NCI-H1417 treated with DMSO at 0.1 percent for 48 hours (cell line): ENCODE measurements at places on chromosomes 5 and 9.

GRCh38 chr5:96683392-96683791, 21.2 kb downstream of the CAST start:
- no peak for DNase-seq

DNA sequence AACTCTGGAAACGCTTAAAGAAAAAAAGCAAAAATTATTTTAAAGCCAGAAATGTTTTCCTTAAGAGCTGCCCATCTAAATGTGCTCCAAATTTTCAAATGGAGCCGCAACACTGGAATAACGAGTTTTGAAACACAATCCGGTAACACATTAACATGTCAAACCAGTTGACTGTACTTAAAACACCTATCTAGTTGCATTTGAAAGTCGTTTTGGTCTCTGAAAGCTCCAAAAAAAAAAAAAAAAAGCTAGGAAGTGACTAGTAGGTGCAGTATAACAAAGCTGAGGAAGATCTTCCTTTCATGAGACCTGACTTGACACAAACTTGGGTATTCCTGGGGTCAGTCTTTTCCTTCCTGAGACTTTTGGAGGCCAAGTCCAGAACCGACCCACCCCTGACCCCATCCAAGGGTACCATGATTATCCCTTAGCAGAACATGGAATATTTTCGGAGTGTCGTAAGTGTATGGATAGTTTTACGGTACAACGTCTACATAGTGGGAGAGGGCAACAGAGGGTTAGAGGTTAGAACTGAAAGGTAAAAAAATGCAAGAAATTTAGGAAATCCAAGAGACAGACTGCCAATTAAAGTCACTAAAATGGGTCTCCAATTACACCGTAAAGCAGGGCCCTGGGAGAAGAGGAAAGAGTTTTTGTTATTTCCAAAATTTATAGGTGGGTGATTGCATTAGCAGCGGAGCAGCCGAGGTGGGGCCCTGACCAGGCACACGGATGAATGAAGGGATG, 812 bp downstream of the CETN3 start:
- DNase-seq: no peak

DNA sequence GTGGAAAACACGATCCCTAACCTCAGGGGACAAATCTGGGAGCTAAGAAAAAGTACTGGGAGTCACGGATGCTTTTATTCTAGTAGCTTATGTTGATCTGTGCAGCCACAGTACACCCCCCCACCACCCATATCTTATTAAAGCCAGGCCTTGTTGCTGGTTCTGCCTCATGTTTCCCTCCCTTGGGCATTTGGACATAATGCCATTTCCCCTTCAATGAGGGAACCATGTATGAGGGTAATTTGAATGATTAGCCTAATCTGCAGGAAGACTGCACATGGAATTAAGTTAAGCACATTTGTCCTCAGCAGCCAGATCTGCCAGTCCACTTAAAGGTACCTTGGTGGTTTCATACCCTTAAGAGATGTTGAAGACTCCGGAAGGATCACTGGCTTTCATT, 102.0 kb downstream of the ARHGAP26 start:
- no peak for DNase-seq

DNA sequence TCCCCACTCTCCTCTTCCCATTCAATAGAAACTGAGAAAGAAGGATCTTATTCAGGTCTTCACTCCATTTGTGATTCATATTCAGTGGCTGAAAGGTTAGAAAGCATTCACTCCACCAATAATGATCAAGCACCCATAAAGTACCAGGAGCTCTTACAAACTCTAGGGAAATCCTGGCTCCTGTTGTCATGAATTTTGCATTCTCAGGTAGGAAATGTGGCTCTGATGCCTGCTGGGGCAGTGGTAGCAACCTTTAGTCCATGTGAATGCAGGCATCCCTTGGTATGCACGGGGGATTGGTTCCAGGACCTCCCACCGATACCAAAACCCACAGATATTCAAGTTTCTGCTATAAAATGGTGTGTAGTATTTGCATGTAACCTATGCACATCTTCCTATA, 3.6 kb upstream of the RORB start:
- DNase-seq: no peak

DNA sequence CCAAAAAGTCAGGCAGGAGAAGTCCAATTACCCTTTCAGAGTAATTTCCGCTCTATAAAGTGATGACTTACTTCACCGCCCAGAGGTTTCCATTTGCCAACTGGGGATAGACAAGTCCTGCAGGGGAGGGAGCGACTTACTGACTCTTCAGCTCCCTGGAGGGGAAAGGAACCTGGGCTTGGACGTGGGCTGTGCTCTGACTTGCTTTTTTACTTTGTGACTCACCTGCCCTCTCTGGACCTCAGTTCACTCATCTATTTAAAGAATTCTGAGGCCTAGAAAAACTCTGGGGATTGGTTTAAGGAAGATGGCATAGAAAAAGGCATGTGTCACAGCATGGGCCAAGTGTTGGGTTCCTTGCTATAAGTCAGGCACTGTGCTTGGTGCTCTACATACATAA, 180.4 kb upstream of the TRIM32 start:
- no peak for DNase-seq

GRCh38 chr5:150305557-150305956, 2.9 kb upstream of the ARSI start:
- no peak for DNase-seq

GRCh38 chr5:146778261-146778660, 100.3 kb downstream of the PPP2R2B start:
- DNase-seq: no peak

- no peak for DNase-seq
Measured at GRCh38 chr5:15592728-15593127, 92.7 kb downstream of the FBXL7 start.

DNA sequence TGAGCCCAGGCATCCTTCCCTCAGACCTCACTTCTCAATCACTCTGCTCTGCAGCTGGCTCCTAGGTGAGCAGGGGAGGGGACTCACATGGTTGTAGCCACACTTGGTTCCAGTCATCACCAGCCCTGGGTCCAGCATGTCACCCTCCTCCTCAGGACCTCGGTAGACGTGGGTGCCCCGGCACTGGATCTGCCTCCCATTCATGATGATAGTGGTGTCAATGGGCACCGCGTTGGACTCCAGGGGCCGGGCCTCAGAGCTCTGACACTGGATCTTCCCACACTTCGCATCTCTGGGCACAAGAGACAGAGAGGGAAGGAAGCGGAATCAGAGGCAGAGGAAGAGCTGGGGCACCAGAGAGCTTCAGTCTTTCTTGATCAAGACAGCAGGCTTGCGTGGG, 32.9 kb downstream of the NIPAL4 start:
- DNase-seq: no peak

DNA sequence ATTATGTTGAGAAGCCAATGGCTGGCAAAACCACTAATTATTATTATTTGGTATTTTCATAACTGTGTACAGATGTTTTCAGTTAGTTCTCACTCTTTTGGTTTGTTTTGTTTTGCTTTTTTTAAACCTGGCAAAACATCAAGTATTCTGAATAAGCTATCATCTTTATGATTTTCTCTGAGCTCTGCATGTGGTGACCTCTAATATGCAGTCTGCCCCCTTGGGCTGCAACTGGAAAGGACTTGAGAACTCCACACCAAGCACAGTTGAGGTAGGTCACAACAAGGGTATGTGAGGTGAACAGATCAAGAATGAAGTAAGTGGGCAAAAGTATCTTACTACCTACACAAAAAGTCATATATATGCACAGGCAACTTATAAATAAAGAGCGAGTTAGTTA, 202.2 kb downstream of the NFIB start:
- no peak for DNase-seq

DNA sequence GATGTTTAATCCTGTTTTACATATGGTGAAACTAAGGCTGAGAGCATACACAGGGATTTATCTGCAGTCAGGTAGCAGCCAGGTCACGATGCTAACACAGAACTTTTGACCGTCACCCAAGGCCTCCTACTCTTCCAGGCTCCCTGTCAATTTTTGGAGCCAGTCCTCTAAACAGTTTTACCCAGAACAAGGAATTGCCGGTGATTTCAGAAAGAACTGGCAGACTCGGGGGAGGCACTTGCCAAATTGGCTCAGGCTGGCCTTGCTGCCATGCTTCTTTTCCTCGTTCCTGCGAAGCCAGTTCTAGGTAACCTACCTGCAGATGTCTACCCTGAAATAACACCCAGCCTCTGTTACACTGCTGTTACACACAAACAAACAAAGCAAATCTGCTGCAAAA, 21.2 kb downstream of the GRIA1 start:
- DNase-seq: no peak

DNA sequence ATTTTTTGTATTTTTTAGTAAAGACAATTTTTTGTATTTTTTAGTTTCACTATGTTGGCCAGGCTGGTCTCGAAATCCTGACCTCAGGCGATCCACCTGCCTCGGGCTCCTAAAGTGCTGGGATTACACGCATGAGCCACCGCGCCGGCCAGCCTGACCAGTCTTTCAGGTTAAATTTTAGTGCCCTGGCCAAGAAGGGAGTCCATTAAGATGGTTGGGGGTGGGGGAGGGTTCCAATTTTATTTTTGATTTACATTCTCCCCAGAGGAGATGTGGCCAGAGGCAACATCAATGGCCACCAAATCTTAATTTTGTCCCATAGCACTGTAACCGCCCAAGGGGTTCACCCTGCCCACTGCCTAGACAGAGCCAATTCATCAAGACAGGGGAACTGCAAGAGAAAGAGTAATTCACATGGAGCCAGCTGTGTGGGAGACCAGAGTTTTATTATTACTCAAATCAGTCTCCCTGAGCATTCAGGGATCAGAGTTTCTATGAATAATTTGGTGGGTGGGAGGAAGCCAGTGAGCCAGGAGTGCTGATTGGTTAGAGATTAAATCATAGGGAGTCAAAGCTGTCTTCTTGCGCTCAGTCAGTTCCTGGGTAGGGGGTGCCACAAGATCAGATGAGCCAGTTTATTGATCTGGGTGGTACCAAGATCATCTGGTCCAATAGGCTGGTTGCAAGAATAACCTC, 24.7 kb downstream of the TBCA start:
- DNase-seq: no peak

DNA sequence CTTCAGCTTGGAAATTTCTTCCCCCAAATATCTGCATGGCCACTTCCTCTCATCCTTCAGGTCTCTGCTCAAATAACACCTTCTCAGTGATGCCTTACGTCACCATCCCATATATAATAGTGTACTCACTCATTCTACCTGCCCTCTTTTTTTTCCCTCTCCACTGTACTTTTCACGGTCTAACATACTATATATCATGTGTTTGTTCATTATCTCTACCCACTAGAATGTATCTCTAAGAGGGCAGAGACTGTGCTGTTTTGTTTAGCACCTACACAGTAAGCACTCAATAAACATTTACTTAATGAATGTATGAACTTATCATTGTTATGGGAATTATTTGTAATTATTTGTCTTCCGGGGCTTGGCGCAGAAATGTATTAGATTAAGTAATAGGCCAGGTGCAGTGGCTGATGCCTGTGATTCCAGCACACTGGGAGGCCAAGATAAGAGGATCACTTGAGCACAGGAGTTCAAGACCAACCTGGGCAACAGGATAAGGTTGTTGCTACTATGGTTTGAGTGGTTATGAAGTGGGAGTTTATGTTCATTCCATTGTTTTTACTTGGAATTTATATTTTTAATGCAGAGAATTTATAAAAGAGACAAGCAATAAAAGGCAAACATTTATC, 6.0 kb upstream of the IL13 start:
- DNase-seq: no peak

GRCh38 chr5:88804444-88804843, 78.5 kb downstream of the MEF2C start:
- DNase-seq: no peak

DNA sequence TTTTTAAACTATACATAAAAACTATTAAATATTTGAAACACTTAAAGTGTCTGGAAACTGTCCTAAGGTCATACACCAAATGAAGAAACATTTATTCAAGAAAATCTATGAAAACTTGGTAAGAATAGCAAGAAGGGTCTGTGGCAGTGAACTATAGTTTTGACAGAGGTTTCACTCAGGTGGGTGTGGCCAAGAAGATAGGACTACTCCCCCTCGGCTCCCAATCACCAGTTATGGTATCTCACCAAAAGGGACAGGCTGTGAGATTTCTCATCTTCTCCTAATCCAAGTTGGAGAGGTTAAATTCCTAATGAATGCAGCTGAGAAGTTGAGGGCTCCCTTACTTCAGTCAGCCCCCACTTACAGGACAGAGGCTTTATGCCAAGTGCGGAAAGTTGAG, 2.9 kb downstream of the ARSK start:
- DNase-seq: no peak

DNA sequence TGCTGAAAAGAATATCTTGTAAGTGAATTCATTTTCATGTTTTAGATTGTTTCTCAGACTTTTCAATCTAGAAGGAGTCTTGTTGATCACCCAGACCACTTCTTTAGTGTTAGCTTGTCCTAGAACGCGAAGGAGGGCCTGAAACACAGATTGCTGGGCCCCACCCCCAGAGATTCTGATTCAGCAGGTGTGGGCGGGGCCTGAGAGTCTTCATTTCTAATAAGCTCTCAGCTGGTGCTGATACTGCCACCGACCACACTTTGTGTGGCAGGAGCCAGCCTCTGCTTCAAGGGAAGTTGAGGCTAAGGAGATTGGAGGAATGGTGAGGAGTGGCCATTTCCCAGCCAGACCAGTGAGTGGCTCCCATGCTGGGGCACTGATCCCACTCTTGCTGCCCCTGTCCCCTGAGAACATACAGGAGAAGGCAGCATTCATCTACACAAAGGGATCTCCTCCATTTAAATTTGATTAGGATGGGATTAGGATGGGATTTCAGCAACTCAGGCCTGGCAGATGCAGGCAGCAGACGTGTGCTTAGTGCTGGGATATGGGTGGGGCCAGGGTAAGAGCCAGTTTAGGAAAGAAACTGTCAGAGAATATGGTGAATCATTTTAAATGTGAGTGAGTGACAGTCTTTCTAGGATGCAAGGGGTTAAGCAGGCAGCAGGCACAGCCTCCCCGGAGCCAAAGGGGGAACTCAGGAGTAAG, 35.9 kb downstream of the ZNF618 start:
- DNase-seq: no peak

GRCh38 chr5:67870662-67871061, 344.9 kb upstream of the PIK3R1 start:
- no peak for DNase-seq

DNA sequence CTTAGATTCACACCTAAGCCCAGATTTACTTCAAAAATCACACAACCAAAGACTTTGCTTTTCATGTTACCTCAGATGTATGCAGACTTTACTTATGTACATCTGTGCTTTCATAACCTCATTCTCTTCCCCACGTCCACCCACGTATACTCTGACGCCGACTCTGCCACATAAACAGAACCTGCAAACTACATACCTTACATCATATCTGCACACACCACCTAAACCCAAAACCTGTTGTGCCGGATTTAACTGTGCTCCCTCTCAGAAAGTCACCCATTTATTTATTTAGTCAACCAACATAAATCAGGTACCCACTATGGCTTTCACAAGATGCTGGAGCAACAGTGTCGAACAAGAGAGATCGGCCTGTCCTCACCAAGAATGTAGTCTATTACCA, 1.0 kb upstream of the DPYSL3 start:
- no peak for DNase-seq

- DNase-seq: no peak
Measured at GRCh38 chr5:68054638-68055037, 160.9 kb upstream of the PIK3R1 start.

- no peak for DNase-seq
Measured at GRCh38 chr5:143922718-143923117, 110.8 kb downstream of the HMHB1 start.

GRCh38 chr5:52660621-52661020, 127.1 kb upstream of the ITGA1 start:
- DNase-seq: no peak
